GM03348 (cell line): ENCODE measurements at places on chromosomes 4 and X.
A peak's percentile ranks its signal among the peaks of the same experiment; 100 is the strongest.

DNA sequence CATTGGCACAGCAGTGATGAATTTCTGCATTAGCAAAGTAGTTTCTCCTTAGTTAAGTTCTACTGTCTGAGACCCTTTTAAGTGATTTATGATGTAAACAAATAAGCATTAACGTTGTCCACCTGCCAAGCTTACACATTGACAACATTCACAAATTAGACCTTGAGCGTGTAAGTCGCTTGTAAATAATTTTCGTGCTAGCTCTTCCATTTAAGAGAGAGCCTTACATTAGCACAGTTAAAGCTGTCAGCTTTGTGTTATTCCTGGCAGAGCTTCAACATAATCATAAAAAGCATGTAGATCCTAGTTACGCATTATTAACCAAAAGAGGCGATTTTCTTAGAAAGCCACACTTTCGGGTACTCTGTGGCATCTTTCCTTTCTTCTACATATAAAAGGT is 127.7 kb downstream of the DCTD start:
- no peak for DNase-seq

- DNase-seq = no peak
Observed at GRCh38 chr4:112895811-112896608, 153.4 kb upstream of the ANK2 start.

- DNase-seq = peak; percentile 54
Observed at GRCh38 chrX:7147413-7147977, at the start of gene STS. Gene STS, plus strand, starts transcription at chrX:7147712. Its CDS starts 105,488 bp downstream, at chrX:7253200.

DNA sequence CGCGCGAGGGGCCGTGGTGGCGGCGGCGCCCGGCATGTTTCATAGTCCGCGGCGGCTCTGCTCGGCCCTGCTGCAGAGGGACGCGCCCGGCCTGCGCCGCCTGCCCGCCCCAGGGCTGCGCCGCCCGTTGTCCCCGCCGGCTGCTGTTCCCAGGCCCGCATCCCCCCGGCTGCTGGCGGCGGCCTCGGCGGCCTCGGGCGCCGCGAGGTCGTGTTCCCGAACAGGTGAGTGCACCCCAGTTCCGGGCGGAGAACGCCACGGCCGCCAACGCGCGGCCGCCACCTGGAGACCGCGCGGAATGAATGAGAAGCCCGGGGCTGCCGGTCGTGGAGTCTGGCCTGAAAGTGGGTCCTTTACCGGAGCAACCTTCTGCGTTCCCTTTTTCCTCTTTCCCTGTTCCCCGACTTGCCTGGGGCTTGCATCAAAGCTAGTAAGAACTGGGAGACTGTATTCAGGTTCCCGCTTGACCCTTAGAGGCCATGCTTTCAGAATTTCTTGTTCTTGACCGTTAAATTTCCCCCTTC is 429 bp downstream of the NOCT start:
- no peak for DNase-seq

DNA sequence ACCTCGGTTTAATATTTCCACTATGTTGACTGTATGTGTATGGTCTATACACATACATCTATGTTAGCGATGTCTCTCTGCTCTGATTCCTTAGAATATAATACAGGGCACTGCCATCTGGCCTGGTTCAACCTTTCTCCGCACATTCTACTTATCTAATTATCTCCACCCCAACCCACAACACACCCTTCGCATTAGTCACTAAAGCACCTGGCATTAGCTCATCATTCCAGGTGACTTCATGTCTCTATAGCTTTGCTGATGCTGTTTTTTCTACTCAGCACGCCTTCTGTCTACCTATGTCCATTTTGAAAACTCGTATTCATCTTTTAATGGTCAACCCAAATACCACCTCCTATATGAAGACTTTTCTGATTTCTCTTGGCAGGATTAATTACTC is 425.2 kb upstream of the RASGEF1B start:
- DNase-seq = no peak

- DNase-seq = no peak
Observed at GRCh38 chrX:38612281-38612680, 50.9 kb downstream of the TSPAN7 start.

- peak; percentile 30 for DNase-seq
Observed at GRCh38 chrX:10296576-10296975, 139.8 kb downstream of the CLCN4 start.

DNA sequence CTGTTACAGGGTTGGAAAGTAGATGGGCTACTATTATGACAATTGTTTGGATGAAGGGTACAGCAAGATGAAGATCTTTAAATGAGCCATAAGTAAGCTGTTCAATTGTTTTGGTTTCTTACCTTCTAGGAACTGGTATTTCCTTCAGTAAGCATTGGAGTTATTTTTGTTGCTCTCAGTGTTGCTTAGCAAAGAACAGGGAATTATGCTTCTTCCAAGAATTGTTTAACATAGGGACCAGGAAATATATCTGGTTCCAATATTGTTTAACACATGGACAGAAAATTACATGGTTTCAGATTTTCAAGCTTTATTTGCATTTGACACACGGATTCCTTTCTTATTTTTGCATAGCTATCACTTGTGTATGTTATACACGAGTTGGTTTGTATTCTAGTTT is 1999.0 kb downstream of the ARAP2 start:
- no peak for DNase-seq

- no peak for DNase-seq
Observed at GRCh38 chrX:110046001-110046400, 43.1 kb downstream of the TMEM164 start.

DNA sequence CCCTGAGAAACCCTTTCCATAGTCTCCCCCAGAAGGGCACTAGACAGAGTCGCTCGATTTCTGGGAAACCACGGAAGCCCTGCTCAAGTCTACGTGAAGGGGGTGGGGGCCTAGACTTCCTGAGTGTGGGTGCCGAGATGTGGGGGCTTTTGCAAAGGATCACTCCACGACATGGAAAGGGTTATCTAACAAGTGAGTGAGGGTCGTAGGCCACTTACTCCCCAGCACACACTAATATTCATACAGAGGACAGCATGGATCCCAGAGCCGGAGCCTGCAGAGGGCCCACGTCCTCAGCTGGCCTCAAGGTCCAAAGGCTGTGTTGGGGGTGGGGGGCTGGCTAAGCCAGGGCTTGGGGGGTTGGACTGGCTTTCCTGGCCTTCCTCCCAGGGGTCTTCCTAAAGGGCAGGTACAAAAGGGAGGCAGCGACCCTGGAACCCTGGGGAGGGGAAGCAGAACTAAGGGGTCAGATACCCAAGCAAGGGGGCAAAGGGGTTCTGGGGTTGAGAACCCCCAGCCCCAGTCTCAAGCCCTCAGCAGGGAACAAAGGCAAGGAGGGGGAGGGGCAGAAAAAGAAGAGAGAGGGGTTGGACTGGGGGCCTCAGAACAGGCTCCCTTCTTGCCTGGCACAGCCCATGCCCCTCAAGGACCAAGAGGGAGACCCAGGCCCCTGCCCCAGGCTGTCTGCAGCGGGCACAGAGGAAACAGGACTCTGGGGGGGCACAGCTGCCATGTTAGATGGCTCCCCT is 1.6 kb downstream of the HMX1 start:
- DNase-seq = no peak

DNA sequence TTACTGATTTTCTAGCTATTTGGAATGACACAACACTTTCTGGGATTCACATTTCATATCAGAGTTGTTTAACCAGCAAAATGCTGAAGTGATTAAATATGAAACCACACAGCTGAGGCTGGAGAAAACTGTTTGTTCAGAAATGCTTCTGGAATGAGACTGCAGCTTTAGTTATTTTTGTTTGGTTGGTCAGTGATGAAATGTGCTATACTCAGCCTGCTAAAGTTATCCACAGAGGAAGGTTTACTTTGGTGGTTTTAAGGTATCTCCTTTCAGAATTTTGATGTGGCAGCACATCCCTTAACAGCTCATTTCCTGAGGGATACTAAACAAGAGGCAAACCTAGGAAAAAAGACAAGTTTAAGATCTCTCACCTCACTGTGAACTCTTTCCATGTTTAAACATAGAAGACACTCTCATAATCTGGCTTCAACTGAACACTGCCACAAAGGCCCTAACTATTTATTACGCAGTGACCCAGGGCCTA is 106.6 kb upstream of the PDE5A start:
- DNase-seq = peak; percentile 66

GRCh38 chrX:135463937-135464336 is 42.2 kb downstream of the SMIM10L2A start:
- DNase-seq = peak; percentile 4

DNA sequence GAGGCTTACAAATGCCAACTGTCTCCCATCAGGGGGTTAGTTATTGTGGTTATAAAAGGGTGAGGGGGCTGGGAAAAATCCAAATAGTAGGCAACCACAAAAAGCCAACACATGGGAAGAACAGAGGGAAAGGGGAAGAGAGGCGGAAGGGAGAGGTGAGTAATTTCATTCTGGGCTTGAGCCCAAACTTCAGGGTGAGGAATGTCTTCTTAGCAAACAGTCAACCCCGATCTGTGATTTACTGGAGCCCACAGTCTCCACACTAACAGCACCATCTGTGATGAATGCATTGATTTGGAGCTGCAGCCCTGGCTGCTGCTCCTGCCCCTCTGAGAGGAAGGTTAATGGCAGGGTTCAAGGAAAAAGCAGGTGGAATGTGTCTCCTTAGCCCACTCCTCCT is 162.2 kb upstream of the GPR101 start:
- peak; percentile 6 for DNase-seq

DNA sequence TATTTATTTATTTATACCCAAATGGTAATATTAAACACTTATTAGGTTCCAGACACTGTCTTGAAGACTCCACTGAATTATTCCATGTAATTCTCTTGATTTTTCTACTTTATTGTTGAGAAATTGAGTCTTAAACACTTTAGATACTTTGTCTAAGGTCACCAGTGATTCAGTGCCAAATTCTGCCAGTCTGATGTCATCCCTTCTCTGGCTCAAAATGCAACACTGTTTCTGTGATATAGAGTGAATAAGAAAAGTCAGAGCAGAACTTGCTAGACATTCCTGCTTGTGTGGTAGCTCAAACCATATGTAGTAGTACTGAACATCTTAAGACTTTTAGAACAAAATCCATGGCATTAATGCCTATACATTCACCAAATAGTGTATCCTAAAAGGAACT is 164.3 kb downstream of the GABRB1 start:
- DNase-seq = no peak

- no peak for DNase-seq
Observed at GRCh38 chr4:183507925-183508696, 3.3 kb downstream of the ING2 start.

DNA sequence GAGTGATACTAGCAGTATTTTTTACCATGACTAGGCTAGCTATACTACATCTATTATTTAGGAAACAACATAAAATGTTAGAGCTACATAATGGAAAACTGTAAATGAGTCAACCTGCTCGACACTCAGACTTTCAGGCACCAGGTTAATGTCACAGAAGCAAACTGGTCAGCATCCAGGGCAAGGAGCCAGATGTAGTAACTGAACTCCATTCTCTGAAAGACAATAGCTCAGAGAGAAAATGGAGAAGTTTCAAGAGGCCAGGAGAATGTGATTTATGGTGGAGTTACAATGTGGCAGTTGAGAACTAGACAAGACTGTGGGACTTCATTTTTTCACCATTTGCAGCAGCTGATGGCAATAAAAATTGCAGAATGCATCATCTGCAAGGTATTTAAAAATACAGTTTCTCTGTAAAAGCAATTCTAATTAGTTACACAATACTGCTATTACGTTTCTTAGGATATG is 342.7 kb upstream of the PABPC4L start:
- peak; percentile 1 for DNase-seq

DNA sequence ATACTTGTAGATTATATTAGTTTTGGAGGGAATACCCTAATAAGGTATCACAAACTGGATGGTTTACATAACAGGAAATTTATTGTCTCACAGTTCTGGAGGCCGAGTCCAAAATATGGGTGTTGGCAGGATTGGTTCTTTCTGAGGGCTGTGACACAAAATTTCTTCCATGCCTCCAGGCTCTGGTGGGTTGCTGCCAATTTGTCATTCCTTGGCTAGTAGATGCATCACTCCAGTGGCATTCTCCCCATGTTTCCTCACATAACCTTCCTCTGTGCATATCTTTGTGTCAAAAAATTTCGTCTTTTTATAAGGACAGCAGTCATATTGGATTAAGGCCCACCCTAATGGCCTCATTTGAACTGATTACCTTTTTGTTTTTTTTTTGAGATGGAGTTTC is 49.3 kb downstream of the APELA start:
- DNase-seq = peak; percentile 56

- DNase-seq = no peak
Observed at GRCh38 chr4:156662921-156663320, 308.7 kb downstream of the PDGFC start.

- DNase-seq = peak; percentile 20
Observed at GRCh38 chrX:3697701-3698279, 15.7 kb downstream of the PRKX start.

GRCh38 chrX:56279863-56280262 is 47.7 kb downstream of the KLF8 start:
- DNase-seq = no peak

- peak; percentile 76 for DNase-seq
Observed at GRCh38 chr4:73257234-73257633, 1.4 kb downstream of the ANKRD17 start.

GRCh38 chrX:127621780-127622179 is 430.4 kb downstream of the ACTRT1 start:
- DNase-seq = no peak

DNA sequence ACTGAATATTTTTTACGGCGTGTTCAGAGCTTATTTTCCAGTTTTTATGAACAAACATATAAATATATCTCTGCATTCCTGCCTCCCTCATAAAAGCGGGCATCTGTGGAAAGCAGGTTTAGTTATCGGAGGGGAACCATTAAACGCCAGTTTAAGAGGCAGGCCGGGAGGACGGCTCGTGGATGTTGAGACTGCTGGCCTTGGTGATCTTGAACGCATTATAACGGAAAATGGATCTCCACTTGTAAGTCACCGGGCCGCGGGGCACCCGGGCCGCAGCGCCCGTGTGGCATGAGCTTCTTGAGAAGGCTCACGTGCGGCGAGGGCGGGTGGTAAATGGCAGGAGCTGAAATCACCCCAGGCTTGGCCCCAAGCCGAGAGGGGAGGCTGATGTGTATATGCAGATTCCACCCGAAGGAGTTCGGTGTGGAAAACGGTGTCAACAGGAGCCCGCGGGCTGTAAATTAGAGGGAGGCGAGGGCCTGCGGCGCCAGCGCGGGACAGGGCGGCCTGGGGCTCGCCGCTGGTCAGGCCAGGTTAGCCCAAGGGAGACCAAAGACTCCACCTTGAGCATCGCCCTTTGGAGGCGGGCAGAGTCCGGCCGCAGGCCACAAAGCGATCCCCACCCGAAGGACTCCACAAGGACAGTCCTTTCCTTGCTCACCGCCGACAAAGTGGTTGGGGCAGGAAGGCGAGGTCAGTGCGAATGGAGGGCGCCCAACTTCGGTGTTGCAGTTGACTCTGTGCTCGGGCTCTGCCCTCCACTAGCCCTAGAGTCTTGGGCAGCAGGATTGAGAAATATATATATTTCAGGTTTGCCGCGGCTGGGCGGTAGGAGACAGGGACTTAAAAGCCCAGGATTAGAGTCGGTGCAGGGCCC is 1.3 kb upstream of the HAND2 start:
- DNase-seq = no peak

GRCh38 chrX:155959018-155959587 is 38.4 kb upstream of the IL9R start:
- DNase-seq = no peak

GRCh38 chr4:3708103-3708510 is 58.1 kb upstream of the ADRA2C start:
- DNase-seq = peak; percentile 95
